SHP77 (cell line): ENCODE measurements at places on chromosomes 6 and 20.

GRCh38 chr20:1637226-1637625 is 17.4 kb upstream of the SIRPB1 start:
- no peak for DNase-seq

- no peak for DNase-seq
These were observed 1.3 kb upstream of the HLA-A start for GRCh38 chr6:29941016-29941415.

DNA sequence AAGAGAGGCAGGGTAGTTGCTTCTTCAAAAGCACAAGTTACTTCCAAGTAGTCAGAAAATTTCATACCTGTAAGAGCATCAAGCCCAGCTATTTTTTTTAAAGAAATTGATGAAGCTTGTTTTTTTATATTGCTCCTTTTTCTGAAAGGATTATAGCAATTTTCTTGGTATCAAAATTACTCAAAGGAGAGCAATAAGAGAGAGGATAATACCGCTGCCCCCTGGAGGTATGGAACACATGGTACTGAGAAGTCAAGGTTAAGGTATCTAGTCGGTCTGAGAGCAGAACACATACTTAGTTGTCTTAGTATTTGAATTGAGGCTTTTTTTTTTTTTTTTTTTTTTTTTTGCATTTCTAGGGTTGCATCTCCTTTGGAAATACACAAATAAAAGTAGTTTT is 59.4 kb downstream of the ADGRF5 start:
- no peak for DNase-seq

GRCh38 chr20:54004445-54004844 is 65.9 kb downstream of the BCAS1 start:
- no peak for DNase-seq

DNA sequence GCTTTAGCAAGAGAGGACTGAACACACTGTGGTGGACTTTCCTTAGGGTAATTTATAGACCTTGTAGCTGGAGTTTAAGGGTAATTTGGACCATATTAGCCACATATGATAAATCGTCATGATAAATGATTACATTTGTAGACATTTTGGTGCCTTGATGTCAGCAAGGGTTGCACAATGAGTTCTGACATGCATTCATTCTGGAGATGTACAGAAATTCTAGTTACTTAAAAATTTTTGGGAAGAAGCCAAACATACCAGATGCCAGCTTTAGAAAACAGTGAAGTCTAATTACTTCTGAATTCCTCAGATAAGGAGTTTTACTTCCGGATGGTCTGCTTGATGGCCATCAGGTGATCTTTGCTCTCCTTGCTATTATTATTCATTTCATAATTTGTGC is 653.1 kb downstream of the TBC1D32 start:
- no peak for DNase-seq

- DNase-seq, result no peak
These were observed 311.3 kb downstream of the CDKAL1 start for GRCh38 chr6:20845592-20845991.

GRCh38 chr20:43563429-43563828 is 4.6 kb downstream of the SGK2 start:
- no peak for DNase-seq

DNA sequence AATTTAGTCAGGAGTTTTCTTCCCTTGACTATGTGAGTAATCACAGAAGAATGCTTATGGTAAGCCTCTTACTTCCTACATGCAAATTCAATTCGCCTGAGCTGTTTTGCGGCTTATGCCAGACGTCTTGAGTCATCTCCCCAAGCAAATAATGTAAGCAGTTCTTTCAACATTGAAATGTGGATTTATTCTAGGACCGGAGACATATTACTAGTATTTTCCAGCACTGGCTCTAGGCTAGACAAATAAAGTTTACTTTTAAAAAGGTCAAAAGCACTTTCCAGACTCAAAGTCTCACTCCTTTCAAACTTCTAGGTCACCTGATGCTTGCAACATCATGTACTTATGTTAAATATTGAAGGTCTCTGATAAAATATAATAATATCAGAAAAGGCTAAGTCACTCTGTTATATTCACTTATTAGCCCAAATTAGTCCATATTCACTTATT is 38.1 kb upstream of the NOX3 start:
- DNase-seq, result no peak

DNA sequence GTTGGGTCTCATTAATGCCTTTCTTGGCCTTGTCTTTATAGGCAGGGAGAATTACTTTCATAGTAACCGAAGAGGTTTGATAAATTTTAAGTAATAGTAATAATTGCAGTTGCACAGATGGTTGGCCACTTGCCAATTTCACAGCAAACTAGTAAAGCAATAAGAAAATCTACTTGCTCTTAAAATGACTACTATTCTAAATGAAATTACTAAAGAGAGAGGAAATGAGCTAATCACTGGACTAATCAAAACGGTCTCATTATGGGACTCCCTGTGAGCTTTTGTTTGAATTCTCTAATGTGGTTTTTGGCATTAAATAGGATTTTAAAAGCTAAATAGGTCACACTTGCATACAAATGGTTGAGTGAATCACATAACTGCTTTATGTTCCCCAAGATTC is 227.4 kb upstream of the PLN start:
- DNase-seq, result no peak

- DNase-seq, result no peak
These were observed 182.4 kb downstream of the TSHZ2 start for GRCh38 chr20:53154540-53154939.

- no peak for DNase-seq
These were observed 265.1 kb upstream of the PRDM1 start for GRCh38 chr6:105821027-105821426.

DNA sequence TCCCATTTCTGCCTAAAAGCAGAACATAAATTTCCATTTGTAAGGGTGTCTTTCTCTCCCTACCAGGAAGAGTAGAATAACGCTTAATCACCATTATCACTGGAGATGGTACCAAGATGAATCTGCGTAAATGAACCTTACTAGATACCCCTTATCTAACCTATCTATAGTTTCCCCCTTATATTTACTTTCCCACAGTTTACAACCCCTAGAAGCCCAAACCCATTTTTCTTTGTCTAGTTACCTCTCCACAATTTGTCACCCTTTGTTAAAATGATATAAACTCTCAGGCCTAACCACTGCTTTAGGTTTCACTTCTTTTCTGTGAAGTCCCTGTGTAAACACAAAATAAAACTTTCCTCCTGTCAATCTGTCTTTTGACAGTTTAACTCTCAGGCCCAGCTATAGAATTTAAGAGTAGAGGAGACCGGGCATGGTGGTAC is 45.5 kb downstream of the PCNA start:
- no peak for DNase-seq

GRCh38 chr20:13610184-13610583 is 28.5 kb downstream of the TASP1 start:
- peak; percentile 0 for DNase-seq

GRCh38 chr20:3820901-3821727 is 767 bp downstream of the AP5S1 start:
- peak; percentile 6 for DNase-seq

- DNase-seq, result no peak
These were observed 69.7 kb upstream of the FAM8A1 start for GRCh38 chr6:17530321-17530835.

DNA sequence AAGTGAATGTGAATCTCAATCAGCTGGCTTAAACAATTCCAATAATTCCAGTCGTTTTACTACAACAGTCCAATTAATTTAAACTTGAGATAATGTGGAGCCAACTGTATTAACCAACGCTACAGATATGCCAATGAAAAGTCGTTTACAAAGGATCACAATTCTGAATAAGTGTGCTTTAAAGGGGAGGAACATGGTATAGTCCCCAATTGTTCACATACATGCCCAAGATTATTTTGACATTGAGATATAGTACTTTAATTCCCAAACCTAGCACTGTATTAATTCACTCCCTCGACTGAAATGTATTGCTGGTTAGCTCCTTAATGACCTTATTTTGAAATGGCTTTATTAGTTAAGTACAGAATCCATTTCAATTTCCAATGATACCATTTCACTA is 2.5 kb downstream of the AKIRIN2 start:
- DNase-seq, result no peak

DNA sequence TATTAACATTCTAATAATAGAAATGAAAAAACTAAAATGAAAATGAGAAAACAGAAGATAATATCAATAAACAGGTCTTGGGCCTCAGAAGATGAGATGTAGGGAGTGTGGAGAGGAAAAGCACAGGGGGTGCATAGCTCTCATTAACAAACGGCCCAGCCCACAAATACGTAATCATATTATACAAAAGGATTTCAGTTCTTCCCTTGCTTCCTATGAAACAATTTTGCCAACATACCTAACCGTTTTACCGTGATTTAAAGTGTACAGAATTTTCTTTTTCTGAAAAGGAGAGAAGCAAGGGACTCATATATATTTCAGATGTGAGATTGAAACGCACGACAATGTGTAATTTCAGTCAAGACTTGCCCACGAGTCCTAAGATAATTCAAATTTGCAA is 136.0 kb downstream of the HFE start:
- no peak for DNase-seq

DNA sequence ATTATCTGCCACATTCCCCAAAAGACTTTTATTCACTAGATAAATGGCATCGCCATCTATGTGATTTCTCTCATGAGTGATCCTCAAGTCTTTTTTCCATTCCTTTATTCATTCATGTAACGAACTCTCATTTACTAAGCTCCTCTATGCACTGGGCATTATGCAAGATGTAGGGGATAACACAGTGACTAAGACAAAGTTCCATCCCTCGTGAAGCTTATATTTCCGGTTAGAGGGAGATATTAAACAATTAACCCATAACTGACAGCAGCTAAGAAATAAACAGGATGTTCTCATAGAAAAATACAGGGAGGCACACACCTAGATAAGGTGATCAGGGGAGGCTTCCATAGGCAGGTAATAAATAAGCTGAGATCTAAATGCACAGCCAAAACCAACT is 17.2 kb upstream of the PREX1 start:
- no peak for DNase-seq

GRCh38 chr6:113315879-113316278 is 541.3 kb upstream of the MARCKS start:
- DNase-seq, result no peak

DNA sequence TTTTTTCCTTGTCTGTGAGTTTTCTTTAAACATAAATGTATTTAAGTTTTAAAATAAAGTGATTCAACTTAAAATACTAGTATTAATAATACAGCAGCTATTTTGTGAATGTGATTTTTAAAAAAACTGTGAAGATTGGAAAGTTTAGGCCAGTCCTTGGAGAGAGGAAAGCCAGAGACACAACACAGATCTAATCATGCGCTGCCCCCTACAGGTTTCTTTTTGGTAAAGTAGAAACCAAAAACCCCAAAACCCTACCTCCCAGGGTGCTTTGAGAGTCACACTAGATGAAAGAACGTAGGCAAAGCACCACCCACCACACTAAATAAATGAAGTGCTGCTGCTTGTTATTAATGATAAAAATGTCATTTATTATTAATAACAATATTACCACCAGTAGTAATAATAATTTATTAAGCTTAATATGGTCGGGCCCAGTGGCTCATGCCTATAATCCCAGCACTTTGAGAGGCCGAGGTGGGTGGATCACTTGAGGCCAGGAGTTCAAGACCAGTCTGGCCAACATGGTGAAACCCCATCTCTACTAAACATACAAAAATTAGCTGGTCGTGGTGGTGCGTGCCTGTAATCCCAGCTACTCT is 33.7 kb downstream of the SLC9A8 start:
- peak; percentile 53 for DNase-seq

DNA sequence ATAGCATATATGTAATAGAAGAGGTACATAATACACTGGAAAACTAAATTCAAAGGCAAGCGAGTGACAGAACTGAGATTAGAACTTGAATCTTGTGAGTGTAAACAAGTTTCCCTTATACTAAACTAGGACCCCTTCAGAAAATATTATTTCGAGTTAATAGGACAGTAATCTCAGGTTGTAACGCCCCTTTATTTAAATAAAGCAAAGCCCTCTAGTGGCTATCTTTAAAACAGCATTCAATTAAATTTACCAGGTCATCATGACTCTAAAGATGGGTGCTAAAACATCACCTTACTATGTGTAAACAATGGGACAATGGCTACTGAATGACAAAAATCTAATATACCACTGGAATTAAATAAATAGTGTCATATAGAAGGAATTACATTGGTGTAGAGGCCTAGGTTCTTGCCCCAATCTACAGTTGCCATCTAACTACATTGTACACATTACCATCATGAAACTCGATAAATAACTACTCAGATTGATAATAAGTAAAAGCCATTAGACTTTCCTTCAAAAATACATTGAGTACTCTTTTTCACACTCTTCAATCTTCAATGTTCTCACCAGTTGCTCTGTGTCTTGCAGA is 255.4 kb upstream of the IRAK1BP1 start:
- peak; percentile 6 for DNase-seq

- no peak for DNase-seq
These were observed 10.5 kb upstream of the RSPO4 start for GRCh38 chr20:1012359-1013168.

DNA sequence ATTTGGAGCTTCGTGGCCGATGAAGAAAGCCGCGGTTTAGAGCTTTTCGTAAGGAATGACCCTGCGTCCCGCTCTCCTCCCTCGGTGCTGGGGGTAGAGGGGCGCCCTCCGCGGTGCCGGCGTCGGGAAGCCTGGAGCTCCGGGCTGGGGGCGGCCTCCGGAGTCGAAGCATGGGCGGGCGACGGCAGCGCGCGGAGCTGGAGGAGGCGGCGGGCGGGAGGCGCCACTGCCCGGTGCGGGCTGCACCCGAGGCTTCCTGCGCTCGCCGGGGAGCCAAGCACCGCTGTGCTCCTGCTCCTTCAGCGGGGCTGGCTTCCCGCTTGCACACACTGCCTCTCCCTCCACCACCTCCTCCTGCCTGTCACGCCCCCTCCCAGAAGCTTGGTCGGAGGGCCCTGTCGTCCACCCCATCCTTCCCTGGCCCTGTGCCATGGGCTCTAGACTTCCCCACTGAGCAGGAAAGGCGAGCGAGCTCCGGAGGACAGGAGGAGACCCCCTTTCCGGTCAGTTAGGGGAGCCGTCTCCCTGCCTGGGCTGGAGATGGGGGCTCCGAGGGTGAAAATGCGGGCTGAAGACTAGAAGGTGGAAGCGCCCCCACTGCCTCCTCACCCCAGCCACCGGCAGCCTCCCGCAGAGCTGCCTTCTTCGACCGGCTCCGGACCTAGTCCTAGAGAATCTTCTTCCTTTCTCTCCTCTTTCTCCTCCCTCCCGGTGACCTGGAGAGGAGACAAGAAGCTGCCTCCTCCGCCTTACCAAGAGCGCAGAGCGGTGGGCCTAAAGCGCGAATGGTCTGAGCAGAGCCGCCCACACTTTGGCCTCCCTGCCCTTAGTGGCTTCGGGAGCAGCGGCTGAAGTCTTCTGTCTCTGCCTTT is 1.8 kb downstream of the CDH4 start:
- DNase-seq, result no peak

DNA sequence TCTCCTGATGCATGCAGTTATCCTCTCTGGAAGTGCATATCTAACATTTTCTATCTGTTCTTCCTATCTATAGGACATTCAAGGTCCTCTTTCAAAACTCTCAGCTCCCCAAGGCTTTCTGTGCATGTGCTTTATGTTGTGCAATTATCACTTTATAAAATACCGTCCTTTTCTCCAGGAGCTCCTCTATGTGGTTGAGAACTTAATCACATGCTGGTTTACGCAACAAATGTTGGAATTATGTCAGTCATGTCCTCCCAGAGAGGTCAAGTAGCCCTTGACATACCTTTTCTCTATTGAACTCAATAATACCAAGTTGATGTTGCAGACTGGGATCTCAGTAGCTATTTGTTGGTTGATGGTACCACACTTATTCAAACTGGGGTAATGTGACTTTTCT is 388.4 kb downstream of the BTBD3 start:
- no peak for DNase-seq

GRCh38 chr20:32162351-32162750 is 45.2 kb downstream of the PLAGL2 start:
- no peak for DNase-seq
